ENCODE measurements at places on chromosomes 16 and 17.

DNA sequence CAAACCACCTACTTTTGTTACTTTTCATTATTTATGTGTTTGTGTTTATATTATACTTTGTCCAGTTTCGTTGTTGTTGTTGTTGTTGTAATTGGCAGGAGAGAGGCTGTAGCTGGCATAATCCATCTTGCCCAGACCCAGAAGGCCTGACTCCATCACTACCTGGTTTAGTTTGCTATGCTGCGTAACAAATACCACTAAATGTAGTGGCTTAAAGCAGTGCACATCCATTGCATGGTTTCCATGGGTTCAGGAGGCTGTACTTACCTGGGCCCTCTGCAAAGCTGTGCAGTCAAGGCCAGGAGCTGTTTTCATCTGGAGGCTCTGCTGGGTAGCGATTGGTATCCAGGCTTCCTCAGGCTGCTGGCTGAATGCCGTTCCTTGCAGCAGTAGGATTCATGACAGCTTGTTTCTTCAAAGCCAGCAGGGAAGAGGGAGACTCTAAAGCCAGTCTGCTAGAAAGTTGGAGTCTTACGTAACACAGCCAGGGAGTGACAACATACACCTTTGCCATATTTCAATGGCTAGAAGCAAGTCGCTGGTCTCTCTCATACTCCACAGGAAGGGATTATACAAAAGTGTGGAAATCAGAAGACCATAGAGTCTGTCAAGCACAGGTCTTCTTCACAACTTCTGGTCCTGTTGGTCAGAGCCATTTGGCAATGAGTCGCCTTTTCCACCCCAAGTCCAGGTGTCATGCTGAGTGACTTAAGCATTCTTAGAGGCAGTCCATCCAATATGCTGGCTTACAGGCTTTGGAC, 41.1 kb downstream of the TNRC6C start:
- peak; percentile 33 for DNase-seq

- no peak for DNase-seq
Measured at GRCh38 chr16:5891296-5891695, 793.7 kb upstream of the EEF2KMT start.

- no peak for DNase-seq
Measured at GRCh38 chr17:10178506-10178991, 19.9 kb downstream of the GAS7 start.

GRCh38 chr17:72117535-72118334, 3.1 kb upstream of the SOX9 start:
- no peak for DNase-seq

DNA sequence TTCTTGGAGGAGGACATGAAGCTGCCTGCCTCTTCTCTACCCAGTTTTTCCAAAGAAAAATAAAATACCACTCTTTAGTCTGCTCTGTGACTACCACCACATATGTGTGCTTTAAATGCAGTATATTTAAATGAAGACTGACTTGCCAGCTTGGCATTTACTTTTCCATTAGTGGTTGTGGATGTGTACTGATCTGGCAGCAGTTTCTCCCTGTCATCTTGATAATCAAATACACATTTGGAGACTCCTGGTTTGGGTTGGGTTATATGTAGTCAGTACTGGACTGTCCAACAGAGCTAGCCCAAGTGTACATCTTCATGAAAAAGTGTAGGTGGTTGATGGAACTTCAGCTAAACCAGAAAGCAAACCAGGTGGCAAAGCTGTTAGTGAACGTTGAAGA, 19.9 kb downstream of the COX10 start:
- DNase-seq, result no peak

GRCh38 chr16:69176033-69176800, 10.7 kb upstream of the SNTB2 start:
- DNase-seq, result no peak

- DNase-seq, result no peak
Measured at GRCh38 chr17:63431939-63432804, 13.9 kb downstream of the CYB561 start.

GRCh38 chr16:4273858-4274311, 1.1 kb upstream of the TFAP4 start:
- DNase-seq, result peak; percentile 51

DNA sequence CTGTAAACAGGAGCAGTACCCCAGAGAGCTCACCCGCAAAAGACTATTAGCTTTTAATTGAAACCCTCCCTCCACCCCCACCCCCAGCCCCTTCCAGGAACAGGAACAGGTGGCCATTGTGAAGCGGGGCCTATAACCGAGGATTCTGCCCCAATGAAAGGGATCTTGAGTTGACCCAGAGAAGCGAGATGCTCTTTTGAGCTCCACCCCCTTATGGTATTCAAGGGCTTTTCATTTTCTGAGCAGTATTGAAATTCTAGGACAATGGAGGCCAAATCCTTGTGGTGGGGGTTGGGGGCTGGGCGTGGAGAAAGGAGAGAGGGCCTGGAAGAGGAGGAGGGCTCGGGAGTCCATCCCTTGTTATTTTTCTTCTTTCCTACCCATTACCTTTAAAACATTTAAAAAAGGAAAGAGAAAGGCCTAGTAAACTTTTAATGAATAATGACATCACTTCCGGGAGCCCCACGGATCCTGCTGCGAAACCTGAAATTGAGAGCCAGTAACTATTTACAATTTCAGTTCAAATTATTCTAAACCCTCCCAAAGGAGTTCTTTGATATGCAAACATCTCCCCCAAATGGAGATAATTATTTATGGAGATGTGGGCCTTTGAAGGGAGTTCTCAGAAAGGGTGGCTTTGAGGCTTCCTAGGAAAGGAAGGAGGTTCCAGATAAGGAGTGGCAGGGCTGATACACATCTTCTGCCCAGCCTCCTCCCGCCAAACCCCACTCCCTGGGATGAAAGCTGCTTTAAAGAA, 30.5 kb downstream of the HS3ST3B1 start:
- DNase-seq, result no peak

DNA sequence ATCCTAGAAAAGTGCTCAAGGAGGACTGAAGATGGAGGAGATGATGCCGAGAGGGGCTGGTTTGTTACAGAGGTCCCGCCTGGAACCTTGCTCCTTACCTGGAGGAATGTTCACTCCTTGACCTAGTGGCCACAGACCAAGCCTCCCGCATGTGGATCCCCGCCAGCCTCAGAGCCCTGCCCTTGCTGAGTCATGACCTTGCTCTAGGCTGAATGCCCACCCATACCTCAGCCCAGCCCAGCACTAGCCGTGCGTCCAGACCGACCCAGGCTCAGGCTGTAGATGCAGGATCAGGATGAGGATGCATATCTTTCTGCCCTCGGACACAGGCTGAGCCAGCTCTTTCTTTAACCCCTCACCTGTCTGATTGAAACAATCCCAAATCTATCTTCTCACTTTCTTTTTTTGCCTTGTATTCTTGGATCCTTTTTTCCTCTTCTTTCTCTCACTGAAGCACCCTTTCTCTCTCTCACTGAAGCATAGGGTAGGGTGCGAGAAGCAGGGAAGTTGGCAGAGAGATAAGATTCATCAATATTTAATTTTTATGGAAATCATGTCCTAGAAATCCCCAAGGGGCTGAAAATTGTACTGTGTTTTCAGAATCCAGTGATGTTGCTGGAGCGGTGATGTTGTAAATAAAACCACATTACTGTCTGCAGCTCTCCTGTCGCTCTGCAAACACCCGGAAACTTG, 34.9 kb downstream of the WSCD1 start:
- DNase-seq, result no peak

DNA sequence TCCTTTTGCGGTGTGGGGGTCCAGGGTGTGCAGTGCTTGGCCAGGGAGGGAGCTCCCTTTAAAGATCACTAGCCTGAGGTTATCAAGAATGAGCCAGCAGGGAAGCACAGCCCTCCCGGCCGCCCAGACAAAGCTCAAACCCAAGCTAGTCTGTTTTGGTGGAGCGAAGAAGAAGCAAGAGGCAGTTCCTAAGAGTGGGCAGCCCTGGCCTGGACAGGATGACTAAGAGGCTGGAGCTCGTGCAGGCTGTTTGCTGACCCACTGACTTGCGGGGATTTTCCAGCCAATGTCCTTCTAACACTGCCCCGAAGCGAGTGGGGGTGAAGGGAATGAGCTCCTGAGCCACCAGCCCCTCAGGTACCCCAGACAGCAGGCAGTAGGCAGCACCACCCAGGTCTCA, 134.4 kb downstream of the COPRS start:
- DNase-seq, result no peak

Measured in HCT116 (cell line).